Uterus (tissue), 4 donors: ENCODE measurements at places on chromosomes 16 and 17. TPM values are rescaled to one million over a fixed set of nuclear protein-coding genes. Genes with fewer than 3 reads are reported as not detected.

Gene ARL5C
- total RNA-seq: not detected

Gene RECQL5
- total RNA-seq: 22.7 TPM

Gene IKZF3
- 1.5 TPM for total RNA-seq

Gene KRTAP3-2
- total RNA-seq: not detected

GRCh38 chr17:81486199-81486810 lies 26.3 kb downstream of the ACTG1 start:
- no peaks in the 10 kb centered on the region for H3K27me3 ChIP-seq
- H3K27ac ChIP-seq: no peak overlapping the region
- DNase-seq: no peak
- H3K4me1 ChIP-seq: peaks cover 23% of the 10 kb centered on the region
- no peak overlapping the region for H3K4me3 ChIP-seq

GRCh38 chr17:1000597-1001461 lies 3.9 kb downstream of the TIMM22 start:
- H3K4me1 ChIP-seq: peaks cover 21% of the 10 kb centered on the region
- no peak overlapping the region for H3K27ac ChIP-seq
- H3K36me3 ChIP-seq: no peaks in the 10 kb centered on the region
- DNase-seq: no peak

DNA sequence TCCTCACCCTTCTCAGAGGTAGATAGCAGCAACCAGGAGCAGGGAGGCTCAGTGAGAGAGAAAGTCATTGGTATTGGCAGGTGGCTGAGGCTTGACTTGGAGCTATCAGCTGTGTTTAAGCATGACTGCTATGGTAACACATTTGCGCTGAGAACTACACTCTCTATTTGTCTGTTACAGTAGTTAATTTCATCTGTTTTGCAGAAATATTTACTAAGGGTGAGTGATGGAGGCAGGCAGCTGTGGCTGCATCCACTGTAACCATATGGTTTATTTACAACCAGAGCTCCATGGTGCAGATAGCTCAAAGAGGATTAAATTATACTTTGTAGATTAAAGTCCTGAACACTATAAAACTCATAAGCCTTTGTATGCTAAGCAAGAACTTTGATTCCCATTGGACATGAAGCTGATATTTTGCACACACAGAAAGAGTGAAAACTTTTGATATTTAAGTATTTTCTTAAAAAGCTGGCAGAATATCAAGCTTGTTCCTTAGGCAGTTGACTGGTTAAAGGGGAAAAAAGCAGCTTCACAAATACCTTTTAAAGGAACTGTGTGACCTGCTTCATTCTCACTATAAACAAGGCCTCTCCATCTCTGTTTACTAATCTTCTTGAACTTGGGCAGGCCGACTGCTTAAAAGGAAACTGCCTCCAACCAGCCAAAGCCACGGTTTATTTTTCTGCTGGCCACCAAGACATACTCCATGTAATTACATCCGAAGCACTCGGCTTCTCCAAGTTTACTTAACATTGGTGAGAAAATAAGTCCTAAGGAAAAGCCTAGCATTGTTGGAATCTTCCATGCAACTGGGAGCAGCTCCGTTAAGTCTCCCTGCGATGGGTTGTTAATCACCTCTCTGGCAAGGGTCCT lies 299.8 kb upstream of the ZFHX3 start:
- H3K4me1 ChIP-seq: no peaks in the 10 kb centered on the region
- H3K27me3 ChIP-seq: no peaks in the 10 kb centered on the region
- no peaks in the 10 kb centered on the region for H3K36me3 ChIP-seq
- DNase-seq: no peak
- no peak overlapping the region for H3K4me3 ChIP-seq
- H3K27ac ChIP-seq: no peak overlapping the region

GRCh38 chr16:55248058-55248457 lies 75.9 kb upstream of the IRX6 start:
- H3K36me3 ChIP-seq: no peaks in the 10 kb centered on the region
- no peak overlapping the region for H3K27ac ChIP-seq
- no peak for DNase-seq
- H3K27me3 ChIP-seq: no peaks in the 10 kb centered on the region
- H3K4me3 ChIP-seq: no peak overlapping the region

- H3K4me3 ChIP-seq: no peak overlapping the region
- no peaks in the 10 kb centered on the region for H3K36me3 ChIP-seq
- no peaks in the 10 kb centered on the region for H3K4me1 ChIP-seq
- no peak overlapping the region for H3K27ac ChIP-seq
- H3K27me3 ChIP-seq: peaks cover 72% of the 10 kb centered on the region
Observed at GRCh38 chr17:39604911-39605491, 2.7 kb downstream of the NEUROD2 start.

- no peak for DNase-seq
- no peak overlapping the region for H3K27ac ChIP-seq
- H3K36me3 ChIP-seq: no peaks in the 10 kb centered on the region
- H3K27me3 ChIP-seq: no peaks in the 10 kb centered on the region
- H3K4me1 ChIP-seq: no peaks in the 10 kb centered on the region
Observed at GRCh38 chr16:1642148-1642547, 30.0 kb downstream of the CRAMP1 start.

GRCh38 chr16:83453977-83454376 lies 353.8 kb upstream of the HSBP1 start:
- no peak overlapping the region for H3K27ac ChIP-seq
- no peaks in the 10 kb centered on the region for H3K4me1 ChIP-seq
- H3K36me3 ChIP-seq: no peaks in the 10 kb centered on the region
- H3K4me3 ChIP-seq: no peak overlapping the region
- no peak for DNase-seq

DNA sequence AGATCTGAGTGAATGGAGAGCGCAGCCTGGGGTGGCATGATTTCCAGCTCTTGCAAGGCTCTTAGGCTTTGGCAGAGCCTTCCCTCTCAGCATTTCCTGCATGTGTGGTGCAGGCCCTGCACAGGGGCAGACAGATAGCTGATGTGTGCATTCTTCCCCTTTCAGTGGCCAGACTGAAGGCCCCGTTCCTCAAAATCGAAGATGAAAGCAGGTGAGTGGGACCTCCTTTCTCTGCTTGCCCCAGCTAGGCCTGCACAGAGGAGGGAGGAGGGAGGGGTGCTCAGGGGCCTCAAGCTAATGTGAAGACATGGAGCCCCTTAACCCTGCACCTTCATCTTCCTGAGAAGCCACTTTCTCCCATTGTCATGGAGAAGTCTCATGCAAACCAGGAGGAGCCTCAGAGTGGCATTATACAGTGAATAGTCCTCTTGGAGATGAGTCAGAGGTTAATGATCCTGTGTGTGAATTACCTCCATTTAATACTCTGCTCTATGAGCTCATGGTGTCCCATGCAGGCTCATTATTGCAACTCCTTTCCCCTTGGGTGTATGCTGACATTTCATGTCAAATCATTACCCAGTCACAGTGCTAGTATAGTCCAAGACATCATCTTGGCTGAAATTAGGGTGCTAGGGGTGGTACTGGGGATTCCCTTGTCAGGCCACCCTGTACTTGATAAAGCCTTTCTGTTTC lies 20.4 kb upstream of the ADAM11 start:
- H3K36me3 ChIP-seq: no peaks in the 10 kb centered on the region
- no peaks in the 10 kb centered on the region for H3K4me1 ChIP-seq
- H3K27me3 ChIP-seq: no peaks in the 10 kb centered on the region
- H3K27ac ChIP-seq: no peak overlapping the region
- DNase-seq: no peak
- no peak overlapping the region for H3K4me3 ChIP-seq

DNA sequence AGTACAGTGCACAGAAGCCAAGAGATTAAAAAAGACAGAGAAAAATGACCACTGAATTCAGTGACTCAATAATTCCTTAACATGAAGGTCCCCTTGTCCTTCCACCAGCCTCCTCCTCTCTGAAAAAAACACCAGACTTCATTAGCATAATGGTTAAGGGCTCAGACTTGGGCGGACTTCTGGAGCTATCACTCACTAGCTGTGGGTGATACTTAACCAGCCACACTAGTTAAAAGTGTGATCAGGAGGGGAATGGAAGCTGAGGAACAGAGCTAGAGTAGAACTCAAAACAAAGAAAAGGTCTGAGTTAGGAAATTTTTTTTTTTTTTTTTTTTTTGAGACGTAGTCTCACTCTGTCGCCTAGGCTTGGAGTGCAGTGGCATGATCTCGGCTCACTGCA lies 23.2 kb downstream of the ZNF652 start:
- H3K36me3 ChIP-seq: no peaks in the 10 kb centered on the region
- no peak for DNase-seq
- H3K4me1 ChIP-seq: no peaks in the 10 kb centered on the region
- H3K27ac ChIP-seq: no peak overlapping the region
- H3K27me3 ChIP-seq: no peaks in the 10 kb centered on the region

DNA sequence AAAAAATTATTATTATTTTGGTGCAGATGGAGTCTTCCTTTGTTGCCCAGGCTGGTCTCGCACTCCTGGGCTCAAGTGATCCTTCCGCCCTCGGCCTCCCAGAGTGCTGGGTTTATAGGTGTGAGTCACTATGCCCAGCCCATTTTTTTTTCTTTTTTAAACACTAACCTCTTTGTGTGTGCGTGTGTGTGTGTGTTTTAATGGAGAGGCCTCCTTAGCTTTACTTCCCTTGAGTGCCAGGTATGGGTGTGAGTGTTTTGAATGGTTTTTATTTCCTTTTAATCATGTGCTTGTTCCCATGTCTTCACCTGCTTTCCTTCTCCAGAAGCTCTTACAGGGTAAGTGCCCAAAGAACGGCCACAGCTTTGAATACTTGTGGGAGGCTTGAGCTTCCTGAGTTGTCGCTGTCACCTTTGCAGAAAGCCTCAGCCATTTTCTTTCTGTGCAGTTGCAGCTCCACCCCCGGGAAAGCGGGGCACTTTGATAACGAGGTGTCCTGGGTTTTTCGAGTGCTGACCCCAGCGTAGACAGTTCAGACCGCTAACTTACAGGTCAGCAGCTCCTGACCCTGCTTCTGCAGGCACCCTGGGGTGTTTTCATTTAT lies 22.6 kb downstream of the AKAP1 start:
- no peak overlapping the region for H3K4me3 ChIP-seq
- DNase-seq: no peak
- no peaks in the 10 kb centered on the region for H3K27me3 ChIP-seq
- no peak overlapping the region for H3K27ac ChIP-seq

DNA sequence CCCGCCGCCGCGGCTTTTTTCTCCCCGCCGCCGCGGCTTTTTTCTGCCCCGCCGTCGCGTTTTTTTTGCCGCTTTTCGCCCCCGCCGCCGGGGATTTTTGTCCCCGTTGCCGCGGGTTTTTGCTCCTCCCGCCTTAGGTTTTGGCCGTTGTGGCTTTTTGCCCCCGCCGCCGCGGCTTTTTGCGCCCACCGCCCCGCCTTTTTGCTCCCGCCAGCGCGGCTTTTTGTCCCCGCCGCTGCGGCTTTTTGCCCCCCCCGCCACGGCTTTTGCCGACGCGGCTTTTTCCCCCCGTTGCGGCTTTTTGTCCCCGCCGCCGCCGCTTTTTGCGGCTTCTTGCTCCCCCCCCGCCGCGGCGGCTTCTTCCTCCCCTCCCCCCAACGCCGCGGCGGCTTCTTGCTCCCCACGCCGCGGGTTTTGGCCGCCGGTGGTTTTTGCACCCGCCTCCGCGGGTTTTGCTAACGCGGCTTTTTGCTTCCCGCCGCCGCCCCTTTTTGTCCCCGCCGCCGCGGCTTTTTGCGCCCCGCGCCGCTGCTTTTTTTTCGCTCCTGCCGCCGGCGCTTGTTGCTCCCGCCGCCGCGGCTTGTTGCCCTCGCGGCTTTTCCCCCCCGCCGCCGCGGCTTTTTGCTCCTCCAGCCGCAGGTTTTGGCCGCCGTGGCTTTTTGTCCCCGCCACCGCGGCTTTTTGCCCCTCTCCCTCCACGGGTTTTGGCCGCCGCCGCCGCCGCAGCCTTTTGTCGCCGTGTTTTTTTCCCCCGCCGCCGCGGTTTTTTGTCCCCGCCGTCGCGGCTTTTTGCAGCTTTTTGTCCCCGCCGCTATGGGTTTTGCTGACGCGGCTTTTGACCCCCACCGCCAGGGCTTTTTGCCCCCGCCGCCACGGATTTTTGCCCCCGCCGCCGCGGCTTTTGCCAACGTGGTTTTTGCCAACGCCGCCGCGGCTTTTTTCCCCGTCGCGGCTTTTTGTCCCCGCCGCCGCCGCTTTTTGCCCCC lies 150.3 kb downstream of the KCNJ18 start:
- H3K27ac ChIP-seq: no peak overlapping the region
- no peaks in the 10 kb centered on the region for H3K4me1 ChIP-seq
- no peaks in the 10 kb centered on the region for H3K27me3 ChIP-seq
- no peak overlapping the region for H3K4me3 ChIP-seq

DNA sequence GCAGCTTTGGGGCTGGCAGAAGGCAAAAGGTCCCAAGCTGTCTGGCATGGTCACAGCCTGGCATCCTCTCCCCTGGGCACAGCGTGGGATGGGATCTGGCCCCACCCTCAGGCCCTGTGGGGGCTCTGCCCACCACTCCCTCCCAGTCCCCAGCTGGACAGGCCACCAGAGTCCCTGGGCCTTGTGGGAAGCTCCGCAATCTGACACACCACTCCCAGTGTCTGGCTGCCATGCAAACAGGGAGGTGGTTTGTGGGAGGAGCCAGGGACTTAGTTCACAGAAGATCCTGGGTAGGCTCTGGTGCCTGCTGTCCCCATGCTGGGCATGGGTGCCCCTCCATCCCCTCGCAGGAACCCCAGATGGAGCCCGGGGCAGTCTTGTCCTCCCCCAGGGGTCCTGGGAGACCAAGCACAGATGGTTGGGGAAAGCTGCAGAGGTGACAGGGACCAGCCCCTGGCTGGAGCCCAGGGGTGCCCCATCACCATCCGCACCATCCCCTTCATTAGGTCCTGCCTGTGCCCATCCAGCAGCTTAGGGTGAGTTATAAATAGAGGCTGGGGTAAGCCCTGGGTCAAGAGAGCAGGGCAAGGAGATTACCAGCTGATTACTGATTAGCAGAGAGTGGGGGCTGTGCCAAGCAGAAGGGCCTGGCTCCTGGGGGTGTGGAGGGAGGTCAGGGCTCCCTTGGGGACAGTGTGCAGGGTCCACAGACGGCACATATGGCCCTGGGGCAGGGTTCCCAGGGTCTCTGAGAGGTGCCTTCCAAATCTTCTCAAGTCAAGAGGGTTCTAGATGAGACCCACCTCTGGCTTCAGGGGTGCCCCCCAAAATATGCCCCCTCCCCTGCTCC lies 6.2 kb downstream of the FSCN2 start:
- no peak for DNase-seq
- H3K4me3 ChIP-seq: no peak overlapping the region
- no peaks in the 10 kb centered on the region for H3K36me3 ChIP-seq
- H3K27me3 ChIP-seq: no peaks in the 10 kb centered on the region
- no peak overlapping the region for H3K27ac ChIP-seq

DNA sequence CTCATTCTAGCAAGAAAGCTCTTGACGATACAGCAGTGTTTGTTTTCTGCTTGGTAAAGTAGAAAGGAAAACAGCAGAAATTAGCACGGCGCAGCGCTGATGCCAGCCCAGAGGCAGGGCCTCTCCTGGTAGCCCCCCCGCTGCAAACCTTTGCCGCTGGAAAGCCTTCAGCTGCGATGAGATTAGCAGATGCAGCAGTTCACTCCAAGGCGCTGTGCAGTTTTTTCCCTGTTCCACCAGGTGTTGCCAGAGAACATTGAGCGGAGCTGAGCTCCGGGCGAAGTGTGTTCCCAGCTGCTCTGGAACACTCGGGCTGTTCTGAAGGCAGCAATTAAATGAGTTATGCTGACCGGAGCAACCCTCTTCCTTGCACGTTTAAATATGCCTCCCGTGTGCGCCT lies 72.5 kb downstream of the RBFOX1 start:
- no peaks in the 10 kb centered on the region for H3K27me3 ChIP-seq
- H3K36me3 ChIP-seq: no peaks in the 10 kb centered on the region
- DNase-seq: no peak
- H3K4me3 ChIP-seq: no peak overlapping the region
- H3K27ac ChIP-seq: no peak overlapping the region
